ENCODE measurements at places on chromosomes 4 and X.

DNA sequence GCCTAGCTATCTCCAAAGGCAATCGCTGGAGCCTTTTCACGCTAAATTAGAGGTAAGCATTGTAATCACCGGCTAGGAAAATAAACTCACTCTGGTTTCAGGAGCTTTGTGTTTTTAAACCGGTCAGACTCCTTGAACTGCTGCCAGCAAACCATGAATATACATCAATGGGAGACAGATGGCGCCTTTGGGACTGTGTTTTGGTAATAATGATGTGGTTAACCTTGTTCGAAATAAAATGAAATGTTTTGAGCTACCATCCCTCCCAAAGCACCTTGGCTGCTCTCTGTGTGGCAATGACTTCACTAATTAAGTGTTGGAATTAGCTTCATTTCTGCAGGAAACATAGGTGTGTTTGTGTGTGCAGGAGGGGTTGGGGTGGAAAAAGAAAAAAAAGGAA, 65.3 kb downstream of the CLNK start:
- DNase-seq: peak; percentile 11

DNA sequence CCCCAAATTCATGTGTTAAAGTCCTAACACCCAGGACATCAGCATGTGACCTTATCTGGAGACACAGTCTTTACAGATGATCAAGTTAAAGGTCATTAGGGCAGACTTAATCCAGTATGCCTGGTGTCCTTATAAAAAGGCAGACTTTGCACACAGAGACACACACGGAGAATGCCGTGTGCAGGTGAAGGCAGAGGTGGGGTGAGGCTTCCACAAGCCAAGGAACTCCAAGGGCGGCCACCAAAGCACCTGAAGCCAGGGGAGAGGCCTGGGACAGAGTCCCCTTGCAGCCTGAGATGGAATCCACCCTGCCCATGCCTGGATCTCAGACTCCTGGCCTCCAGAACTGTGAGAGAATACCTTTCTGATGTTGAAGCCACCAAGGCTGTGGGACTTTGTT, 26.1 kb upstream of the SORCS2 start:
- DNase-seq: no peak

DNA sequence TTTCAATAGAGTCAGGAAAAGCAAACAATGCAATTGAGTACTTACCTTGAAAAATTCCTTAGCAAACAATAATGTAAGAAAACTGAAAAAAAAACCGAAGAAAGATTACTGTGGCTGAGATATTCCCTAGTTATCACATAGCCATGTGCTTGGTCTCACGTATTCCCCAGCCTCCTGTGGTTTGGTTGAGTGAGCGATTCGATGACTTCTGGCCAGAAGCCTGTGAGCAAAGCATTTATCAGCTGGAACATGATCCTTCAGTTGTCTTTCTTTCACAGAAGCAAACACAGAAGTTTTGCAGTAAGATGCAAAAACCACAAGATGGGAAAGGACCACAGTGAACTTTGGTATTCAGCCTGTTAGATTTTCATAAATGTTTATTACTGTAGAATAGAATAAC, 1754.3 kb upstream of the AGA start:
- no peak for DNase-seq

- DNase-seq: no peak
Measured at GRCh38 chrX:130728208-130728607, 174.8 kb downstream of the ENOX2 start.

DNA sequence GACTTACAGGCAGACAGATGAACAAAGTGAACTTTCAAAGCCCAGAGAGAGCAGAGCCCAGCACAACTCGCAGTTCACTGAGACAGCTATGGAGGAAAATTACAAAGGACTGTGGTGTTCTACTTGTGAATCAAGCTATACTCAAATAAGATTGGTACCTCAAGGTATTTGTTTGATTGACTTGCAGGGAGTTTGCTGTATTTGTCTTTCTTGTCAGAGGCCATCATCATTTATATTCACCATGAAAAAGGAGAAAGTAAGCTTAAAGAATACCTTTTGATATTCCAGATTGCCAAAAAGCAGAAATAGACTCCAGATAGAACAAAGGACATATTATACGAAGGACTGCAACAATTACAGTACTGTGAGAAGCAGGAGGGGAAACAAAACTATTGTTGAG, 1047.9 kb downstream of the RPA4 start:
- no peak for DNase-seq

DNA sequence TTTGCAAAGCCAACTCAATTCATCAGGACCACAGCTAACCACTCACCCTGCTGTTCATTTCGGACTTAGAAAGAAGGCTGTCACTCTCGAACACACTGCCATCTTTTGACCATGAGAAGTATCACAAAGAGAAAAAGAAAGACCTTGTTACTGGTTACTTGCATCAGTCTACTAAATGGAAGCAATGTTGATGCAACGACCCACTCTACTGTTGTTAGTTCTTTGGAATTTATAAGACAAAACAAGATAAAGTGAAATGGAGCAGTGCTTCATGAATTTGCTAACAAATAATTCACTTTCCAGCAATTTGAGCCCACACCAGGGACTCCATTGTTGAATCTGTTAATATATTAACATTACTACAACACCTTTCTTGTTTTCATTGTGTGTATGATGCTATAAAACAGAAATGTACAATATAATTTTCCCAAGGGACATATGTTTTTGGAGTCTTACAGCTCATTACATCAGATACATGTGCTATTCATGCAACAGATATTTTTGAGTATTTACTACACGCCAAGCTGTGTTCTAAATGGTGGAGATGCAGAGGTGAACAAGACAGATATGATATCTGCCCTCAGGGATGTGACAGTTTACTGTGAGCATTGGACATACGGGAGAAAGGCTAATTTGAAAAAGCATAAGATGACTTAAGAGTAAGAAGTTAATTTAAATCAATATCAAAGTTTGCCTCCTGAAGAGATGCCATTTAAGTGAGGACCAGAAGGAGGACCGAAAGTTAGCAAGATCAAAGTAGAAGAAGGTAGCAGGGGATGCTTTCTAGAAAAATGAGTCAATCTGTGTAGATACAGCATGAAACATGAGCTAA, 87.2 kb downstream of the AREG start:
- DNase-seq: peak; percentile 90

GRCh38 chr4:127622621-127622920, 10.2 kb upstream of the INTU start:
- DNase-seq: no peak

- DNase-seq: peak; percentile 73
Measured at GRCh38 chrX:106894392-106894909, 8.7 kb downstream of the RIPPLY1 start.

- no peak for DNase-seq
Measured at GRCh38 chr4:7828793-7829301, 110.8 kb downstream of the AFAP1 start.

DNA sequence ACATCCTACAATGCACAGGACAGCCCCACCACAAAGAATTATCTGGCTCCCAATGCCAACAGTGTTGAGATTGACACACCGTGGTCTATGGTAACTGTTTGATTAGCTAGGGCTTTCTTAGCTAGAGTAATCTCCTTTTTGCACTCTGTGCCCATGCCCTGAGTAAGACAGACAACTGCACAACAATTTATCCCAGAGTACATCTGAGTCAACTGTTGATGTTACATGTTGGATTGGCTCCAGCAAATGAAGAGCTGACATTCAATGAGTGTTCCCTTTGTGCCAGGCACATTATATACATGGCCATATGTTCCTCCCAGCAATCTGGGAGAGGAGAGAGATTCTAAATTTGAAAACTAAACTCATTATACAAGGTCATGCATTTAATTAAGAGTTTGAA, 3.9 kb upstream of the FAM9C start:
- DNase-seq: no peak
